Stimulated activated CD8-positive, alpha-beta memory T cell treated with anti-CD3 and anti-CD28 coated beads, Interleukin-12 subunit alpha, Interleukin-12 subunit beta, amount 100 ng/mL, for 4 hours (primary cell): ENCODE measurements at places on chromosomes 7 and 10.

DNA sequence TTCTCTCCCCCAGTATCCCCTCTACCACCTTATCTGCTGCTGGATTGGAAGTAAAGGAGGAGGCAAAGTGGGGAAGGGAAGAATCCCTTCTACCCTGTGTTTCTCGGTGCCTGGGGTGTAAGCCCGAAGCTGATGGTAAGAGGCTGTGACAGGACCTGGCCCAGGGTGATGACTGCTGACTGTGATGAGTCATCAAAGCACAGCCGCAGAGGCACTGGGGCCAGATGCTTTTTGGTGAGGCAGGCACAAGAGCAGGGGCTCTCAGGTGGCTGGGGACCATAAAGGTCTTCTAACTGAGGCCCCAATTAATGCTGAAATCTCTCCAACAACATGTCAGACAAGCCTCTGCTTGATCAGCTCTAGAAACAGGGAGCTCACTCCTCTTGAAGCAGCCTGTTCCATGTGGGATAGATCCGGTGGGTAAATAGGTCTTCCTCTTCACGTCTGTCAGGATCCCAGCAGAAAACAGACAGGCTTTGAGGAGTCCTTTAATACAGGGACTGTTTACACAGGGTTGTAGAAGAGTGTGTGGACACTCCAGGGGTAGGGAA, 86.1 kb upstream of the PCBD1 start:
- no peak for DNase-seq

- no peak for DNase-seq
Observed at GRCh38 chr7:50953303-50953702, 170.6 kb upstream of the GRB10 start.

DNA sequence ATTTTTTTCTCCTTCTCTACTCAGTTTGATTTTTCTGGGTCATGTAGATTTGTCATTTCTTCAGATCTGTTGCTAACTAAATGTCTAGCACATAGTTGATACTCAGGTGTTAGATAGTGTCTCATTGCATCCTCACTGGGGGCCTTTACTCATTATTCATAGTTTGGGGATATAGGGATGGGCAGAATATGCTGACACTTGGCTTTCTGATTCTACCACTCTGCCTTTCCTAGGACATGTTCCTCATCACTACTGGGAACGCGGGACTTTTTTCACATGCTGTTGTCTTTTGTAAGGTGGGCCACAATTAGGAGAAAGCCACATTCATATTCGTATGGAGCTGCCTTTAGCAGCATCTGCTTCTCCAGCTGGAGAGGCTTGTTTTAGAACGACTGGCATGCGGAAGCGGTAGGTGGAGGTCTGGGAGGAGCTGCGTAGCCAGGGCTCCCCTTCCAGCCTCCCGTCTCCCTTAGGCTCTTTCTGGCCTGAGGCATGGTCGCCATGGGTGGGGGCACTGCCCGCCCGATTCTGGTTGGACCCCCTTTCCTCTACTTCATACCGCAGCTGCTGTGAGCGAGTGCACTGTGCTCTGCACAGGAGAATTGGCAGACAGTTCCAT, 78.8 kb downstream of the SND1 start:
- no peak for DNase-seq

- DNase-seq = no peak
Observed at GRCh38 chr10:88810196-88810961, 7.8 kb downstream of the LIPM start.

DNA sequence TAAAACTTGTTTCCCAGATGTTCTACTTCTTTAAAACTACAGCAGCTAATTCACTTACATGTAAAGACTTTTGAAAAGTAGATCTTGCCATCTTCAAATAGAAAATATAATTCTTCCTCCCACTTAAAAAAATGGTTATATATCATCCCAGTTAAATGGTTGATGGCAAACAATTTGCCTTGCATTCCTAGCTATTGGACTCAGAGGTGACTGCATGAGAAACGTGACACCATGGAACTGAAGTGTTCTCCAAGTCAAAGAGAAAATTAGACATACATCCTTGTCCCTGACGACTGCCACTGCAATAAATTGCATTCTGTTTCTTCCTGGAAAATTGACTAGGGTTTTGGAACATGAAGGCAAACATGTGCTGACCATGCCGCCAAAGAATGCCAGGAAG, 95.0 kb upstream of the POM121L12 start:
- DNase-seq = no peak

DNA sequence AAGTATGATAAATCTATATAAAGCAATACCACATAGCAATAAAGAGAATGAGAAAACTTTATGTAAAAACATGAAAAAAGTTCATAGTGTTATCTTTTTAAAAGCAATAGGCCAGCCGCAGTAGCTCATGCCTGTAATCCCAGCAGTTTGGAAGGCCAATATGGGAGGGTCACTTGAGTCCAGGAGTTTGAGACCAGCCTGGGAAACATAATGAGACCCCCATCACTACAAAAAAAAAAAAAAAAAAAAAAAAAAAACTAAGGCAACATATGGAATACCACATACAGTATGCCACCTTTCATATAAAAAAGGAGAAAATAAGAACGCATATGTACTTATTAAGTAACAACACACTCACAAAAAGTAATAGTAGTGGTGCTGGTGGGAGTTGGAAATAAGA, 52.8 kb downstream of the MICU1 start:
- no peak for DNase-seq

DNA sequence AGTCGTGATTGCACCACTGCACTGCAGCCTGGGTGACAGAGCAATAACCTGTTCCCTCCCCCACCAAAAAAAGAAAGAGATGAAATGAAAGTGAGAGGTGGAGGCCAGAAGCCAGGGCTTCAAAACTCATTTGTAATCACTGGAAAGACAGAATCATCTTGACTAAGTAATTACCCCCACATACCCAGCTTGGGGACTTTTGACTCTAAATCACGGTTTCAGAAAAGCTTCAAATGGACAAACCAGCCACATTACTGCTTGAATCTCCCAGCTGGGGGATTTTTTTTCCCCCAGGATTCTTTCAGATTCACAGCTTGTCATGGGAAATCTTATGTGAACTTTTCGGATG, 361.0 kb downstream of the FRMD4A start:
- no peak for DNase-seq

DNA sequence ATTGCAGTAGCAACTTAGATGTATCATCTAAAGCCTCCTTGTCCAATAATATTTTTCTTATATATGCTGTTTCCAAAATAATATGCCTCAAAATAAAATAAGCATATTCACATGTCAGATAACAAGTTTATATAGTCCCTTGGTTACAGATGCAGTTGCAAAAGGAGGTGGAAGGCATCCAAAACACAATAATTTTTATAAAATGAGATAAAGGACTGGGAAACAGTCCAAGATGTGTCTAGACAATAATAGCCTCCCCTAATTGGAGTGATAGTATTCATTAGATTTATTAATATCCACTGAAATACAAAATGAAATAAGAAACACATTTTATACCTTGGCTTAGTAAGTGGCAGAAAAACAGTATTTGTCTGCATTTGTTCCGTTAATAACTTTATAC, 30.3 kb downstream of the BCAP29 start:
- no peak for DNase-seq

DNA sequence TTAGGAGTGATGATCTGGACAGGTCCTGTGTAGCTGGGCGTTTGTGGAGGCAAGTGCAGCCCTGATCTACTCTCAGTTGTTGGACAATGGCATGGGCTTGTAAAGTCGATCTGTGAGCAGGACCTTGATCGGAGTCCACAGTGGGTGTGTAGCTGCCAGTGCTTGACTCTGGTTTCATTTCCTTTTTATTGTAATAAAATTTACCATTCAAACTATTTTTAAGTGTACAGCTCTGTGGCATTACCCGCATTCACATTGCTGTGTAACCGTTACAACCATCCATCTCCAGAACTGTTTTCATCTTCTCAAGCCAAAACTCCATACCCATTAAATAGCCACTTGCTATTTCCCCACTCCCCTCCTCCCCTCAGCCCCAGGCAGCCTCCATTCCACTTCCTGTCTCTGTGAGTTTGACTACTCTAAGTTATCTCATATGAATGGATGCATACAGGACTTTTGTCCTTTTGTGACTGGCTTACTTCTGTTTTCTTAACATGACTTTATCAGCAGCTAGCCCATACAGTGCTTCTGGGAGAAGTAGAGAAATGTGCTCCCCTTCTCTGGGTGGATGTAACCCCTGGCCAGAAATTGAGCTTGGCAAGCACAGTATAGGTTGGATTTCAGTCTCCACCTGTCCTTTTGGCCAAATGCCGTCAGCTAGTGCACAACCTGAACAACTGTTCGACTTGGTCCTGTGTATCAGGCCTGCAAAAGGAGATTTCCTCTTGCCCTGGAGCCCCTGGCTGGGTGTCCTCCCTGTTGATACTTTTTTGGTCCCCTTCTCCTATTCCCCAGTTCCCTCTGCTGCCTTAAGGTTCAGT, 180.0 kb downstream of the LRMDA start:
- no peak for DNase-seq

GRCh38 chr7:23410446-23411183, 59.7 kb downstream of the IGF2BP3 start:
- DNase-seq = no peak

DNA sequence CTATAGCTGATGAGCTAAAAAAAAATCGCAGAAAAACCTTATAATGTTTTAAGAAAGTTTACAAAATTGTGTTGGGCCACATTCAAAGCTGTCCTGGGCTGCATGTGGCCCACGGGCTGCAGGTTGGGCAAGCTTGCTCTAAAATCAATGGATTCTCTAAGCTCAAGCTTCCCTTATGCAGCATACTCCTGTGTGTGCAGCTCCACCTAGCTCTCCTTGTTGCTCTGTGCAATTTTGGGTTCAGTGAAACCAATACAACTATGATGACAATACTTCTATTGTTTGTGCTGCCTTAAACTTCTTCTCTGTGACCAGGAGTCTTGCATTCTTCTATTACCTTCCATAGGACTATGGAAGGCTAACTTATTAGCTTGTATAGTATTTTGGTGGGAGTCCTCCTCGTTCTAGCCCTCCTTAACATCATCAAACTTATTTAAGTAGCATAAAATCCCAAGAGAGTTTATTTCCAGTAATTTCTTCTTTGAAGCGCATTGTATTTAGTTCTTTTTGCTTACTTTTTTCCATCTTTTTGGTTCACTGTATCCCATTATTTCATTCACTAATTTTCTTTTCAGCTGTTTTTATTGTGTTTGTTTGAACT, 170.9 kb upstream of the SMIM30 start:
- DNase-seq = no peak

GRCh38 chr7:2508327-2509215, 11.0 kb upstream of the LFNG start:
- peak; percentile 60 for DNase-seq

DNA sequence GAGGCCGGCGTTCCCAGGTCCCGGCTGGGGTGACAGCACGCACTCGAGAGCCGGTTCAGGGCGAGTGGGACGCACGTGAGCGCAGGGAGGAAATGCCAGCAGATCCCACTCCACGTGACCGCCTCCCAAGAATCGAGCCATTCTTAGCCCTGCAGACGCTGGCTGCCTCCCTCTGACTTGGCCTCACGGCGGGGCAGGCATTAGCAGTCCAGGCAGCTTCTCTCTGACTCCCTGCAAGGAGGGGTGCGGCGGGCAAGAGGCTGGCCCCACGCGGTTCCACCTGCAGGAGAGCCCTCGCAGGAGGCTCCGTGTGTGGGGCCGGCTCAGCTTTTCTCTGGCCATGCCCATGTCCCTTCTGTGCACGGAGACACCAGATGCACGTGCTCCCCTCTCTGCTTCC, 10.1 kb downstream of the GPR146 start:
- no peak for DNase-seq

- DNase-seq = no peak
Observed at GRCh38 chr10:132048294-132048667, 17.5 kb upstream of the JAKMIP3 start.

DNA sequence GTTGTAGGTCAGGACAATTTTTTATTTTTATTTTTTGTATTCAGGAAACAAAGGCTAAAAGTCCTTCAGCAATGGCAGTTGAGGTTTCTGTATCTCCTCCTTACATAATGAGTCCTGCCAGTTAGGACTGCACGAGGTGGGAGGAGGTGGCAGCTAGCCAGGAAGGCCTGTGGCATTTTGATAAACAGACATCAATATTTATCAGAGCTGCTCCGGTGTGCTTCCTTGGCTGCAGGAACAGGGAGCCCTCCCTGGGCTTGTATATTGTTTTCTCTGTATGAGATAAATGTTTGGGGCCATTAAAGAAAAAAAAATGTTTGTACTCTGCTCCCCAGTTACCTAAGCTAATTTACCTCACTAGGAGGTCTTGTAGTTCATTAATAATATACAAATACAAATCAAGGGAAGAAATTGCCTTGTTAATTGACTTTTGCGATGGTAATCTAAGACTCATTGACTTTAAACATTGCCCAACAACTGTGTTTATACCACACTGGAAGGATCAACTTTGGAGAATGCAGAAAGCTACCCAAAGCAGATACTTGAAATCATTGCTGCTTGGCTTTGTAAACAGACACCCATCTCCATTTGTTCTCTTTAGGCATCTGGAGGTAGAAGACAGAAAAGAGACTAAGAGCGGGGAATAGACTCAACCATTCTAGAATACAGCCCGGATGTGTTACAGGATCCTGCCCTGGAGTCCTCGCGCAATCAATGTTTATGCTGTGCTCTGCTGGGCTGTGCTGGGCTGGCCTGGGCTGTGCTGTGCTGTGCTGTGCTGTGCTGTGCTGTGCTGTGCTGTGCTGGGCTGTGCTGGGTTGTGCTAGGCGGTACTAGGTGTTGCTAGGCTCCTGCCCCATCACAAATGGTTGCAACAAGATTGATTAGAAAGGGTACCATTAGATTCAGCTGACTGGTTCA, 36.5 kb upstream of the PDZD8 start:
- no peak for DNase-seq

DNA sequence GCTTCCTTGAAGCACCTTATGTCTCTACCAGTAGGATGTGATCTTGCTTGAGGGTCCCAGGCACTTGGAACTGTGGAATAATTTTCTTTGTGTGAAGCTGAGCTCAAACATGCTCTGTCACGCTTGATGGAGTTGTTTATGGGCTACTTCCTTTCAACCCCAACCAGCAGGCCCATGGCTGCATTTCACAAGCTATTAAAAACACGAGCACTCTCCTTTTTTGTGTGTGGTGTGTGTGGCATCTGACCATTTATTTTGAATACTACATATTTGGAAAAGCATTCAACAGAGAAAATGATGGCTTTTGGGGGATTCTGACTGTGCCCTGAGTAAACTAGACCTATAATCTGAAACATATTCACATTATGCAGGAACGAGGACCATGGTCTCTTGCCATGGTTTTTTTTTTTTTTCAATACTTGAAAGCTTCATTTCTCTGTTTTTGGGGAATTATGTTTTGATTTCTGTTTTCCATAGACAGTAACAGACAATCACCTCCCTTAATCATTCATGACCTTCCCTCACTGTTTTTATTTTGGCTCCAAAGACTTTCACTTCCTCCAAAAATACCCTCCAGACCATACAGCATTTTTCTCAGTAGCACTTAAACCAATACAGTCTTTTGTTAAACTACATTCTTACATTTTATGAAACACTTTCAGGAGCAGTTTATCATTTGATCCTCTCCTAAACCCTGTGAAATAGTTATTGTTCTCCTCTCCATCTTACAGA, 233.6 kb upstream of the BMPER start:
- DNase-seq = no peak

DNA sequence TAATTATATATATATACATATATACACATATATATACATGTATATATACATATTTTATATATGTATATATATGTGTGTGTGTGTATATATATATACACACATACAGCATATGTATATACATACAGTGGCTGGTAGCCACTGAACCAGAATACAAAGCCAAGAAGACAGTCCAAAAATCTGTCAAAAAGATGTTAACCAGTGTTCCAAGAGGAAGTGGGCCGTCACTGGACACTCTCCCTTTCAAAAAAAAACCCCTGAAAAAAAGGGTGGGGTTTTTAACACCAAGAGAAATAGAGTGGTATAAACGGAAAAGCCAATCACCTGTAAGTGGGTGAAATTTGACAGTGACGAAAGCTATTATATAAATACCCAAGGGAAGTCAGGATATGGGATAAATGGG, 31.1 kb upstream of the C1GALT1 start:
- no peak for DNase-seq
